ENCODE measurements at places on chromosomes 13 and 19. TPM values are rescaled to one million over a fixed set of nuclear protein-coding genes. Genes with fewer than 3 reads are reported as not detected.

CILP2 gene
- total RNA-seq = 0.40 TPM

PEX11G gene
- total RNA-seq = 0.97 TPM

EPSTI1 gene
- total RNA-seq = 2.3 TPM

HCST gene
- 4.1 TPM for total RNA-seq

CCDC8 gene
- total RNA-seq = 28.1 TPM

RUBCNL gene
- 0.70 TPM for total RNA-seq

ZNF709 gene
- total RNA-seq = 1.4 TPM

KIR2DL4 gene
- total RNA-seq = not detected

RYR1 gene
- total RNA-seq = 0.73 TPM

NCR1 gene
- not detected for total RNA-seq

ZNF486 gene
- total RNA-seq = 1.6 TPM

NCAN gene
- total RNA-seq = not detected

SOX21 gene
- not detected for total RNA-seq

PNMA8A gene
- total RNA-seq = 7.3 TPM

STOML3 gene
- total RNA-seq = not detected

WASF3 gene
- 10.5 TPM for total RNA-seq

B9D2 gene
- total RNA-seq = 2.6 TPM

NLRP4 gene
- total RNA-seq = not detected

SMIM24 gene
- total RNA-seq = not detected
